ENCODE measurements at places on chromosomes 11 and 22. TPM values are rescaled to one million over a fixed set of nuclear protein-coding genes. Genes with fewer than 3 reads are reported as not detected.

The CRYBB1 gene
- total RNA-seq = 2.1 TPM

The CELSR1 gene
- total RNA-seq = 2.5 TPM

The SCARF2 gene
- total RNA-seq = 9.8 TPM

The YAP1 gene
- 131 TPM for total RNA-seq

DNA sequence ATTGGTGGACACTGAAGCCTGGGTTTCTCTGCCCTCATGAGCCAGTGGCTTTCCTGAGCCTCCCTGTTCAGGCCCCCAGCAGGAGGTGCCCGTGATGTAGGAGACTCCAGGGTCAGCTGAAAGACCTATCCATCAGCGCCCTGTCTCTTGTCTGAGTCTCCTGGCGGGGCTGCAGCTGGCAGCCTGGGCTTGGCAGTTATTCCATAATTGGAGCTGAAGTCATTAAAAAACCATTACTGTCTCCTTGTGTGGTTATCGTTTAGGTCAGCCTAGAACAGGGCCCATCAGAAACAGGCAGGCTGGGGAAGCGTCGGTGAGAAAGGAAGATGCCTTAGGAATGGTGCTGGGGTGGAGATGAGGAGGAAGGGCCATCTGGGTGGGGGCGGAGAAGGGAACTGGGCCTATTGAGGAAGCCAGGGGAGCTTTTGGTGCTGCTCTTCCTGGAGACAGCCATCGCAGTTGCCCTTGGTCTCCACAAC lies 5.0 kb downstream of the TUB start:
- DNase-seq = no peak

DNA sequence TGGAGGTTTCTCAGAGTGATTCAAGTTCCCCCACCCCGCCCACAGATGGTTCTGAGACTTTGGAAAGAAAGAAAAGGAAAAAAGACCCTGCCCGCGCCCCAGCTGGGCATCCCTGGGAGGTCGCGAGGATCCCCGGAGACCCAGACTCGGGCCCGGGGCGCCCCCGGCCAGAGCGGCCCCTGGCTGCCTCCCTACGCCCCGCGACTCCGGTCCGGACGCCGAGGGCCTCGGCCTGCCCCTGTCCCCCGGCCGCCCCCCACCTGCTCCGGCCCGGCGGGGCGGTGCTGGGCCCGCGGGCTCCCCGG lies 2.3 kb upstream of the AIFM3 start:
- DNase-seq = no peak

DNA sequence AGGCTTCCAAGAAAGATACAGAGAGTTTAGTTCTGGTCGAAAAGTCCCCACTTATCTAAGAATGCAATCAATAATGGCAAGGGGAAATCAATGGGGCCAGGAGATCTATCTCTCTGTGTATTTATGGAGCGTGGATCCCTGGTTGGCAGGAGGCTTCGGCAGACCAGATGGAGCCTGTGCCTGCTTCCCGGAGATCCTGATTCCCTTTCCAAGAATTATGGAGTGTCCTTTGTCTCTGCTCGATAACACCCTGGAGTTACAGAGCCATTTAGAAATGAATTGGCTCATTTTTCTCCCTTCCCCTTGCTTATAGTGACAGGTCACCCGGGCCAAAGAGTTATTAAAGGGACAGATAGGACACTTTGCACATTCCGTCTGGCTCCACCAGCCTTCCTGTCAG lies 92.4 kb downstream of the ISX start:
- DNase-seq = no peak

DNA sequence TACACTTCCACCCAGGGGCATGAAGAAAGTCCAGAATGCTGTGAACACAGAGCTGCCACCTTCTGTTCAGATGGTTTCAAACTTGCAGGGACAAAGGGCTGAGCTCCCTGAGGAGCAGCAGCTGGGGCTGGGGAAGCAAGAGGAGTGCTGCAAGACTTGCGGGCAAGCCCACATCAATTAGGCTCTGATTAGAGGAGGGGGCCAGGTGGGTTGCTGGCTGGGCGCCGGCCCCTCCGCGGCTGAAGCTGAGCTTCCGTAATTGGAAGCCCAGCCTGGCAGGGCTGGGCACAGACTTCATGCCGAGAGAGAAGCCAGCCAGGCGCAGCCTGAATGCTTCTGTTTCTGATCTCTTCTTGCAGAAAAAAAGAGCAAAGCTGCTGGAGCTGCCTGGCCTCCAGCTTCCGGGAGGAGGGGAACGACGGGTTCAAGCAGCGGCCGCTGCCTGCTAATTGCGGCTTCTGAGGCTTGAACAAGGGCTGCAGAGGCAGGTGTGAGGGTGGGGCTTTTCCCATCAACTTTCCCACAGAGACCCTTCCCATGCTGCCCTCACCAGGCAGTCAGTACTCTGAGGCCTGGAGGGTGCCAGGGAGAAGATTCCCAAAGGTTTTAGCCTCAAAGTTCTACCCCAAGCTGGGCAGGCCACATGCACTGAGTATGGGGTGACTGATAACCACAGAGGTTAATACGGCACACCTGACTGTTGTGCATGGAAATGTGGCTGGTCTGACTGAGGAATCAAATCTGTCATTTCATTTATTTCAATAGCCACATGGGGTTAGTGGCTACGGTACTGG lies 91.1 kb upstream of the LMO1 start:
- DNase-seq = no peak
